ENCODE measurements at places on chromosomes 3 and 15. TPM values are rescaled to one million over a fixed set of nuclear protein-coding genes. Genes with fewer than 3 reads are reported as not detected.

DNA sequence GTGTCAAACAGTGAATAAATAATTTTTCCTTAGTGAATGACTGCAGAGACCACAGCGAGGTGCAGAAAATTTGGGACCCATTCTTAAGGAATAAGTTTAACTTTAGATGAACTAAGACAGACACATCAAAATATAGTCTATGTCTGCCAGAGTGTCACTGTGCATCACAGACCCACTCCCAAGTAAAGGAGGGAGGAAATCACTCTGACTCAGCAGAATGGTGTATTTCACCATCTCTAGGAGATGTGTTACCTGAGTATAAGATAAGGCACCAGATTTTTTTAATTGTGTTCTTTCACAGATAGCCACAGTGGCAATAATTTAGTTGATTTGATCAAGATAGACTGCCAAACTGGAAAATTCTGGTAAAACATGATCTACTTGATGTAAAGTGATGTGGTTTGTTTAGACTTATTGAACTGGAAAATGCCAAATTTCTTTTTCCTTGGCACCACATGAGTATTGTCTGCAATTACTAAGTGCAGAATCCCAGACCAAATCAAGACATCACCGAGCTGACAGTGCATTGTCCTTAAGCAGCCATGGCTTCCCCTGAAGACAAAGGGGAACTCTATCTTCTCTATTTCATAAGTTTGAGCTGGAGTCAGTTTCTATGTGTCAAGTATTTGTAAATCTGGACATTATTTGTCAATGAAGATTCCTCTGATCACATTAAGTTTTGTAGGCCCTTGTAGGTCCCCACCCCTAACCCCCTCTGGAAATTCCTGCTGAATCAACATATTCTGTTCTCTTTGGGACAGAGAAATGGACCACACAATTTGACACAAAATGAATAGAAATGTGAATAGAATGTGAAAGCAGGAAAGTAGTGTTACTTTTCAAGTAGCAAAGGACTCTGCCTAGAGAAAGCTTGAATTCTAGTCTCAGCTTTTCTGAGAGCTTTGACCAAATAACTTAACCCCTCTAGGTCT, 47.6 kb downstream of the TIPARP start:
- no peak for DNase-seq

DNA sequence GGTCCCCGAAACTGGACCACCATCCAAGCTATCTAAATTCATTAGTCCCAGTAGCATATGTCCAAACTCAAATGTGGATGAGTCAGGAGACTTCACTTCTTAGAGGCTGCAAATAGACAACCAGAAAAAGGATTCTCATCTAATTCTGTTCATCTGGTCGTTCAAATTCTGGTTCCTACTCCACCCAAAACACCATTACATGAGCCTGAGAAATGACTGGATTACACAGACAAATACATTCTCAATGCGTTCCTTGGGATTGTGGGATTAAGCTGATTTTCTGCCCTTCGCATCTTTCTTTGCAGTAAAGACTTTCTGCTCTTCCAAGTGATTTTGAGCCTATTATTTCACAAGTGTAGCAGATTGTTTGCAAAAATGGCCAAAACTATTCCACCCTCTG, 472.3 kb upstream of the PROK2 start:
- no peak for DNase-seq

DNA sequence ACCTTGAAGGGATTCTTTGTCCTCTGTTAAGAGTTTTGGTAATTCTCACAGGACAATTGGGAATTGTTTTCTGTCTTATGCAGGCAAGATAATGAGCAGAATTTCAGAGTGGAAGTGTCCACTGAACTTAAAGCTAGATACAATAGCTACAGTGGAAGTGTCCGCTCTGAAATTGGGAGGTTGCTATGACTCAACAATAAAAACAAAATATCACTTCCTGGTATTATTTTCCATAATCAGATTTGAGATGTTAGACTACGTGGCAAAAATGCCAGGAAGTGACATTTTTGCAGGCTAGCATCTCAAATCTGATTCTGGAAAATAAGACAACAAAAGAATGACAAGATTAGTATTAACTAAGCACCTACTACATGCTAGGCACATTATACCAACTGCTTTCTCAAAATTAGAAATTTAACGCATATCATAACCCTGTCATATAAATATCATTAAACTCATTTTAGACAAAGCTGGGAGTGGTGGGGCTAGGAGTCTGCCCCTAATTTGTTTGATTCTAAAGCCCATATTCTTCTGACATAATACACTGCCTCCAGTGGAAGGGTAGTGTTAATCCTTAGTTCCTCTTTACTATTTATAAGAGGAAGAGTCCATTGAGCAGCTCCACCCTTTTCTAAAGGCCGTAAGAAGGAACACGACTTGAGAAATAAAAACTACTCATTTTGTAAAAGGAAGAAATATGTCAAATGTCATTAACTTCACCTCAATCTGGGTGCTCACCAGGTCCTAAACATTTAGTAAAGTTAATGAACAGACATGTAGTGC, 266.9 kb upstream of the STT3B start:
- no peak for DNase-seq

GRCh38 chr15:87547470-87548181, 708.9 kb downstream of the NTRK3 start:
- DNase-seq = no peak

GRCh38 chr3:46925585-46925934, 48.0 kb downstream of the PTH1R start:
- DNase-seq = no peak

- DNase-seq = peak; percentile 75
Observed at GRCh38 chr15:73560501-73561117, 72.6 kb downstream of the NPTN start.

- peak; percentile 87 for DNase-seq
Observed at GRCh38 chr3:46488735-46489361, 8.9 kb upstream of the RTP3 start.

GRCh38 chr3:124557433-124558232, 172.6 kb upstream of the UMPS start:
- DNase-seq = no peak

DNA sequence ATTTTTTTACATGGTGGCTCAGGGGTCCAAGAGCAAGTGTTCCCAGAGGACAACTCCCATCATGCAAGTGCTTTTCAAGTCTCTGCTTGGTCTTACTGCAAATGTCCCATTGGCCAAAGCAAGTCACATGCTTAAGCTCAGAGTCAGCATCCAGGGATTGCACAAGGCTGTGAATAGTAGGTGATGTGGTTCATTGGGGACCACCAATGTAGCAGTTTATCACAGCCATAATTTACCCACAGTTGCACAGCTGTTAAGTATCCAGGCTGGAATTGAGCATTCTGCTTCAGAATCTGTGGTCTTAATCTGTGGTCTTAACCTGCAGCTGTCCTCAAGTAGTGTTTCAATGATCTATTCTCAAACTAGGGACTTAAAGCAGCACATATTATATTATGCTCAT, 71.4 kb upstream of the PLCL2 start:
- DNase-seq = no peak

DNA sequence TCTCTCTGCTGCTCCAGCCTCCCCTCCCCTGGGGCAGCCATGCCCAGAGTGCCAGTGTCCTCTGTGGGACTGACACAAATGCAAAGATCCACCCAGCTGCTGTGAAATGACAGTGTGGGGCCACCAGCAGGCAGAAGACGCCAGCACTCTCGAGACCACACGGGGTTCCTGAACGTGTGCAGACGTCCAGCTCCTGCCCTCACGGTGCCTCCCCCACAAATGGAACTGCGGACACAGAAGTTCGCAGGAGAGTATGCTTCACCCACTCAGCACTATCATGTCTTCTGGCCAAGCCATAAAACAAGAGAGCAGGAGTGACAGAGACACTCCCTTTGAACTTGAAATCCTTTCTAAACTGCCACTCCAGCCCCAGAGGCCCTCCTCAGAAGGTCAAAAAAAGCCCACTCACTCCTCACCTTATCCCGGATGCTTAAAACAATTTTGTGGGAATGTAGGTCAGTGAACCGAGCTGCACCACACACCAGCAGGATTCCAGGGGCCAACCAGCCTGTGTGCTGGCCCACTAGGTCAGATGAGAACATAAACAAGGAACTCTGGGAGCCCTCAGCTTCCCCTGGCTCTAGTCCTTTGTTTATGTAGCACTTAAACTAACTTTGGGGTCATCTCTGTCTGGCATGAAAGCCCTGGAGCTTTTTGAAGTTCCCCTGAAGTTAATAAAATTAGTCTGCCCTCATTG, 112.6 kb downstream of the DNAJB8 start:
- DNase-seq = no peak

DNA sequence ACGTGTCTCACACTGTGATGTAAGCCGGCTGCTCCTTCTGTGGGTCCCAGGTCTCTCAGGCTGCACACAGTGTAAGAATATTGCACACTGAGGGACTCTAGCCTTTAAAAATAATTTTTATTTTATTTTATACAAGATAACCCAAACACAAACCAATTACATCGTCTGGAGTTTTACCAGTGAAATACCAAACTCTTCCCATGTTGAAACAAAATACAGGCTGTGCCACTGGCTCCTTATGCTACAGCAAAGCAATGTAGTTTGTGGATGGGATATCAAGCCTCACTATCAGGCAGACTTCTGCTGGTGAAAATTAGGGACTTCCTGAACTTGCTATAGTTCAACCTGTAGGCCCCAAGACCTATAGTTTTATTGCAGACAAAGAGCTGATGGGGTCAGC, 311.3 kb upstream of the SLCO3A1 start:
- DNase-seq = no peak

- no peak for DNase-seq
Observed at GRCh38 chr3:169379496-169380090, 283.9 kb downstream of the MECOM start.

GRCh38 chr15:68566377-68566954, 12.3 kb upstream of the CORO2B start:
- DNase-seq = no peak

DNA sequence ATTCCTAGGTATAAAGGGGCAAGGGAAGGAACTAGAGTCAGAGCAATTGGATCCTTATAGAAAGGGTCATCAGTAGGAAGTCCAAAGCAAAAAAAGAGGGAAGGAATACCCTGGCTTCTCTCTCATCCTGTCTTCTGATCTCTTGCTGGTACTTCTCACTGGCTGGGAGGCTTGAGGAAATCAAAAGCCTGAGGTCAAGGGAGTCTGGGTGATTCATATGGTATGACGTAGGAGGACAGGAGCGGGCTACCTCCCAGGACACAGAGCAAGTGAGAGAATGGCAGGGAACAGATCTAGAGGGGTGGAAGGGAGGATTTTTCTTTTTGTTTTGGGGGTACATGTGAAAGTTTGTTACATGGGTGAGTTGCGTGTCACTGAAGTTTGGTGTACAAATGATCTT, 76.0 kb downstream of the CFAP20DC start:
- DNase-seq = no peak

The CASR gene
- not detected for polyA plus RNA-seq

The TP63 gene
- polyA plus RNA-seq = 17.1 TPM

The NR2C2 gene
- 37.2 TPM for polyA plus RNA-seq

The ACKR2 gene
- polyA plus RNA-seq = 0.49 TPM

The LRTM1 gene
- polyA plus RNA-seq = 96.0 TPM

The GP9 gene
- polyA plus RNA-seq = 0.30 TPM

The RUVBL1 gene
- 36.2 TPM for polyA plus RNA-seq

The CDCP1 gene
- 0.34 TPM for polyA plus RNA-seq
